ENCODE measurements at places on chromosomes 16 and 17.

DNA sequence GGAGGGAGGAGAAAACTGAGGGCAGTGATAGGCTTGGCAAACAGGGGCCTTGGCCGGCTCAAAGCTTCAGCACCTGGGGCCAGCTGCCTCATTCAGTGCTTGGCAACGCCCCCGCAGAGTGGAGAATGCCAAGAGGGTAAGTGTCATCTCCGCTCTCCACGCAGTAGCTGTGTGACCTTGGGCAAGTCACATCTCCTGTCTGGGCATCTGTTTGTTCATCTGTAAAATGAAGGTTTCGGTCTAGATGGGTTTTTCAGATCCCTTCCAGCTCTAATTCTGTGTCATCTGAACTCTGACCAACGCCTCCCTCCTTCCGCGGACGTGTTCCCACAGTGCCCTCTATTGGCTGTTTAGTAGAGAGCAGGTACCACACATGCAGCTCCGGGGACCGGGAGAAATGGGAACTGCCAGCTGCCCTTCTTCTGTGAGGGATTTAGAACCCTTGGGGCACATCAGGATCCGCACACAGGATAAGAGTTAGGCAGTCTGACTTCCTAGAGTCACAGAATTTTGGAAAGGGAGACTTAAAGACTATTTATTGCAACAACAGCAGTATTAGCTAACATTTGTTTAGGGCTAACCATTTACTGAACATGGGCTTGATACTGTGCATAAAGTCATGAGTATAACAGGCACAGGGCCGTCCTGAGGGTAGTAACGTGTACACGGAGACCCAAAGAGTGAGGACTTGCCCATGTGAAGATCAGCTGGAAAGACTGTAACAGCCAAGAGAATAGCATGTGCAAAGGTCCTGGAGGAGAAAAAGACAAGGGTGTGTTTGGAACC lies 26.8 kb downstream of the GP2 start:
- DNase-seq: peak; percentile 42

- no peak for DNase-seq
These were observed 7.9 kb downstream of the MAPK8IP3 start for GRCh38 chr16:1713933-1714332.

GRCh38 chr16:68404736-68405345 lies 43.5 kb downstream of the SMPD3 start:
- no peak for DNase-seq

DNA sequence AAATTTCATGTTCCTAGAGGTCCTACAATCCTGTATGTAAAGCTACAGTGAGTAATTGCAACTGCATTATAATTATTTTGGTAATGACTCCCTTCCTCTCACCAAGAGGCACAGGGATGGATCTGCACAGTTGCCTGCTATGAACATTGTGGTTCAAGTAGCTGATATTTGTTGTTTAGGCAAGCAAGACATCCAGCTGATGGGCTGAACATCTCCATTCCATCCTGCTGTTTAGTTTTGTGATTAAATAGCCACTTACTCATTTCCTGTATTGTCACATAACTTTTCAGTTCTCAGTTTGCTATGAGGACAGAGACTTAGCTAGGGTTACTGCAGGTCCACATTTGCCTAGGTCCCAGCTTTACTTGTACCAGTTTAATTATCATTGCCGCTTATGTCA lies 181.2 kb upstream of the TBX2 start:
- peak; percentile 37 for DNase-seq

DNA sequence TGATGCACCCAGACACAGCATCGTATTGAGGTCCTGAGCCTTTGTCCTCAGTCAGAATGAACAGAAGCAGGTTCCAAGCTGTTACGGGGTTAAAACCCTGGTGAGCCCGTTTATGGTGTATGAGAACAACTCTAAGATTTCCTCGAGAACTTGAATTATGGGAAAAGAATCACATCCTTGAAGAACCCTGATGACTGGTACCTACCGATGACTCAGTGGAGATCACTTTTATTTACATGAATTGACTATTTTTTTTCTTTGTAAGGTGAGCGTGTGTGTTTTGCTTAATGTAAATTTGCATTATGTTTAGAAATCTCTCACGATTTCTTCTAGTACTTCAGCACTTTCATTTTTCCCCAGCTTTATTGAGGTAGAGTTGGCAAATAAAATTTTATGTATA lies 3.3 kb upstream of the KRTAP4-4 start:
- no peak for DNase-seq

DNA sequence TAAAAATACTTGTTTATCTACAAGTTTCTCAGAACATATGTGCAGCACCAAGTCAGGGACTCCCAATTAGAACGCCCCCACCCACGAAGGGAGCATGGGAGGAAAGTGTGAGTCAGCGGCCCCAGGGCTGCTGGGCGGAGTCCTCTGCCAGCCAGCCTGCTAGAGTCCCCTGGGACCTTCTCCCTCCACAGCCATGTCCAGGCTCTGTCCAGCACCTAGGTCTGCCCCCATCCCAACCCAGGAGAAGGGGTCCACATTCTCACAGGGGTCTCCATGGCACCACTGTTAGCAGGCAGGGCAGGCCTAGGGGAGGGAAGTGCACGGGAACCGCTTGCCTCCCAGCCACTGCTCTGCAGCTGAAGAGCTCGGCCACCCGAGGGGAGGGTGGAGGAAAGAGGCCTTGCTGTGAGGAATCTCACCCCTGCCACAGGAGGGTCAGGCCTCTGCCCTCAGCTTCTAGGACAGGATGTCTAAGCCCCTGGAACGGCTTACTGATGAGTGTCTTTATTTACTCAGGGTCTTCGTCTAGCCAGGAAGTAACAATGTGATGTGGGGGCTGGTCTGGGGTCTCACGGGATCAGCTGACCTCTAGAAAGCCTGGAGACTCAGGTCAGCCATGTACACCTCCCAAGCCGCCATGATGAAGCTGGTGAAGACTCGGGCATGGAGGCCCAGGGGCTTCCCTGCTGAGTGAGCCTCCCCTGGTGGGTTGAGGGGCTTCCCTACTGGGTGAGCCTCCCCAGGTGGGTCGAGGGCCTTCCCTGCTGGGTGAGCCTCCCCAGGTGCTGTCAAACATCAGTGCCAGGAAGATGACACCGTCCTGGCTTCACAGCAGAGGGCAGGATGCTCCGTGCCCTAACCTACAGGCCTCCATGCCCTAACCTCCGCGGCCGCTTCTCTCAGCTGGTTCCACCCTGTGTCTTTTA lies 190.3 kb downstream of the RBFOX3 start:
- DNase-seq: peak; percentile 26

DNA sequence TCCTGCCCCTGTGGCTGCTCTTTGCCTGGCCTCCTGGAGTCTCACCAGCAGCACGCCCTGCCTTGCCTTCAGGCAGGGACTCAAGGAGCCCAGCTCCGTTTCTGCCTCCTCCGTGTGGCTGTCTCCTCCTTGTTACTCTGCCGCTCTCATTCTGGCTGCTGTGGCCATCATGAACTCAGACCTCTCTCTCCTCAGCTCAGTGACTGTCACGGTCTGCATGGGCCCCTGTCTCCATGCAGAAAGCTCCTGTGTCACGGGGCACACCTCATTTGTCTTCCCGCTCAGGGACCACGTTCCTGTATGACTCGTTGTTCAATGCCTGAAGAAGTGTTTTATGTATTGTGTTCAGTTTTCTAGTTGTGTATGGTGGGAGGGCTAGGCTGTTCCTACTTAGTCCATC lies 25.3 kb downstream of the RPTOR start:
- DNase-seq: no peak

DNA sequence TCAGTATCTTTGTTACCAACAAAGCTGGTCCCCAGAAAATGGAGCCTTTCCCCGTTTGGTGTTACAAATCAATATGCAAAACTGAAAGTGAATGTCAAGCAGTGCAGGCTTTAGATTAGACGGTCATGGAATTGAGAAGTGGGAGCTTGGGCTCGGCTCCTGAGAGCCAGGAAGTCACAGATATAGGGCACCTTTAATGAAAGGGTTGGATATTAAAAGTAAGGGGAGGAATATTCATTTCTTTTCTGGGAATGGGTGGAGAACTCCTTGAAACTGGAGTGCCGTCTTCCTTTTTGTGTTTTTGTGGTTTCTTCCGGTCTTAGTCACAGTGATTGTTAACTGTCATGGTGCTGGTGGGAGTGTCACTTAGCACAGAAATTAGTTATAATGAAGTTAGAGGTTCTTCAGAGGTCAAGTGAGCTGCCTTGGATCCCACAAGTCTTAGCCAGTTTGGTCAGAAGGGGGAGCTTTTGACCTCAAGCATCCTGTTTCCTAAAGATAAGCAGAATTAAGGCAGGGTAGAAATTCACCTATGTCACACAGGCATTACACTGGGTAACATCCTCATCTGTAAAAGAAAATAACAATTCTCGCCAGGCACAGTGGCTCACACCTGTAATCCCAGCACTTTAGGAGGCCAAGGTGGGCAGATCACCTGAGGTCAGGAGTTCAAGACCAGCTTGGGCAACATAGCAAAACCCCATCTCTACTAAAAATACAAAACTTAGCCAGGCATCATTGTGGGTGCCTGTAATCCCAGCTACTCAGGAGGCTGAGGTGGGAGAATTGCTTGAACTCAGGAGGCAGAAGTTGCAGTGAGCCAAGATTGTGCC lies 9.6 kb upstream of the EIF1 start:
- DNase-seq: peak; percentile 53

- no peak for DNase-seq
These were observed 1.2 kb downstream of the GID4 start for GRCh38 chr17:18040261-18040858.

GRCh38 chr17:33798308-33798707 lies 456.8 kb upstream of the CCL2 start:
- no peak for DNase-seq

- DNase-seq: no peak
These were observed 358.1 kb downstream of the KCNJ2 start for GRCh38 chr17:70527364-70527888.

GRCh38 chr16:77596261-77596660 lies 126.1 kb upstream of the NUDT7 start:
- no peak for DNase-seq

DNA sequence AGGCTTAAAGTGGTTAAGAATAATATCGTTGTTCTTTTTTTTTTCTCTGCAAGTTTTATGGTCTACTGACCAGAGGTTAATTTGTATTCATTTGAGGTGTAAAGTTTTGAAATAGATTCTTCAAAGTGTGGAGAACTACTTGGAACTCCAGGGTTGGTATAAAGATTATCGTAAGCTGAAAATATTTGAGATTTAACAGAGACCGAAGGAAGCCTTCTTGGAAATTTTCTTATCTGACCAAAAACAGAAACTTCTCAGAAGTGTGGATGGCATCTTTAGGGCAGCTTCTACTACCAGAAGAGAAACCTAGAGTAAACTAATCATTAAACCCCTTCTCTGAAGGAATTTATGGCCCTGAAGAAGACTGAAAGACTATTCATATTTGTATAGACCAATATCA lies 206.8 kb upstream of the MON1B start:
- no peak for DNase-seq

- no peak for DNase-seq
These were observed 120.3 kb downstream of the KATNIP start for GRCh38 chr16:27670071-27670810.

DNA sequence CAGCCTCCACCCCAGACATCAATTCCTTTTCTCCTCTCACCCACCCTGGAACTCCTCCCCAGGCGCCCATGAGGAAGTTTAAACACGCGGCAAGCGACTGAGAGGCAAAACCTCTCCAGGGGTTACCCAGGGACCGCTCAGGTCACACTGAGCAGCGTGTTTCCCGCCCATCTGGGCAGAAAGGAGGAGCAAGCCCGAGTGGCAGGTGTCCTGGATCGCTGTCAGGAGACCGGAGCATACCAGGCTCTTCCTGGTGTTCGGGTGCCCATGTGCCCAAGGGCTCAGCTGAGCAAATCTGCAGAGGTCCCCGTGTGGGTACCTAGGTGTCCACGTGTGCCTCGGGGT lies 491 bp downstream of the SLC25A19 start:
- peak; percentile 62 for DNase-seq

DNA sequence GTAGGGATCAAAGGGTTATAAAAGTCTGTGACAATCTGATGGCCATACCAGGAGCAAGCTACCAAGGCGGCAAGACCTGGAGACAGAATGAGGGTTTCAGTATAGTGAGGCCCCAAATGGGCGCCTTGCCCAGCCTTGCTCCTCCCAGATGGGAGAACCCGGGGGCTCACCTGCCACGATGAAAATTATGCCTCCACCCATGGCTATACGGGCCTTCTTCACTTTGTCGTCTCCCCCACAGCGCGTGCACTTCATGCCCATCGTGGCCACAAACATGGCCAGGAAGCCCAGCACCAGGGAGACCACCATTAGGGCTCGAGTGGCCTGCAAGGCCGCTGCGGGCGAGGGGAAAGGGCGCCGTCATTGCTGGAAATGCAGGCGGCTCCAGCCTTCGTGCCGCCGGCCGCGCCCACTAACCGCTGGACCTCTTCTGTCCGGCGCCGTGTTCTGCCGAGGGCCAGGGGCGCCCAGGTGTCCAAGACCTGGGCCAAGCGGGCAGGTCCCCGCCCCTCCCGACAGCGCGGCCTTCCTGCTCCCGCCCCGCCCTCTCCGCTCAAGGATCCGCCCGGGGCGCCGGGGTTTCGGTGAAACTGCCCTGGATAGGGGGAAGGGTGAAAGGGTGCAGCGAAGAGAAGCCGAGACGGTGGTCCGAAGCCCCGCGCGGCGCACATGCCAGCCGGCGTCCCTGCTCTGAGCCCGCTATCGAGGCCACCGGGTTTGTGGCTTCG lies 1.5 kb downstream of the CLDN7 start:
- no peak for DNase-seq
